ENCODE measurements at places on chromosomes 3 and 15. TPM values are rescaled to one million over a fixed set of nuclear protein-coding genes. Genes with fewer than 3 reads are reported as not detected.

The TUSC7 gene
- total RNA-seq: not detected

The USP8 gene
- total RNA-seq: 53.0 TPM

The ZCWPW2 gene
- 0.88 TPM for total RNA-seq

The TCF12 gene
- total RNA-seq: 82.2 TPM

The BNC1 gene
- total RNA-seq: 3.3 TPM

DNA sequence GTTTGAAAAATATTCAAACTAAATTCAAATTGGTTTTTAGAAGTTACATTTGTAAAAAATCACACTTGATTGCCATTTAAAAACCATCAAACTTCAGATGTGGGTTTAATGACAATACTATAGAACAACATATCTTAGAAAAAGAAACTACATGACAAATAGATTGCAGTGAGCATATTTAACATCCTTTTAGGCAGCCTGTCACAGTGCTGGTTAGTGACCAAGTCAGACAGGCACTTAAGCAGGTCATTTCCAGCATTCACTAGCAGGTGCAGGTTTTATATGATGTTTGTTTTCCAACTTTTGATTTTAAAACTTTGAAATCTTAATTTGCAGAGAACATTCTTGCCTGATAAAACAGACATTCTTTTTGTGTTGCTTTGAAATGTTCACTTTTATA lies 115.7 kb downstream of the MBNL1 start:
- no peak for DNase-seq

- DNase-seq: no peak
Measured at GRCh38 chr3:23518441-23518840, 287.3 kb upstream of the UBE2E1 start.

DNA sequence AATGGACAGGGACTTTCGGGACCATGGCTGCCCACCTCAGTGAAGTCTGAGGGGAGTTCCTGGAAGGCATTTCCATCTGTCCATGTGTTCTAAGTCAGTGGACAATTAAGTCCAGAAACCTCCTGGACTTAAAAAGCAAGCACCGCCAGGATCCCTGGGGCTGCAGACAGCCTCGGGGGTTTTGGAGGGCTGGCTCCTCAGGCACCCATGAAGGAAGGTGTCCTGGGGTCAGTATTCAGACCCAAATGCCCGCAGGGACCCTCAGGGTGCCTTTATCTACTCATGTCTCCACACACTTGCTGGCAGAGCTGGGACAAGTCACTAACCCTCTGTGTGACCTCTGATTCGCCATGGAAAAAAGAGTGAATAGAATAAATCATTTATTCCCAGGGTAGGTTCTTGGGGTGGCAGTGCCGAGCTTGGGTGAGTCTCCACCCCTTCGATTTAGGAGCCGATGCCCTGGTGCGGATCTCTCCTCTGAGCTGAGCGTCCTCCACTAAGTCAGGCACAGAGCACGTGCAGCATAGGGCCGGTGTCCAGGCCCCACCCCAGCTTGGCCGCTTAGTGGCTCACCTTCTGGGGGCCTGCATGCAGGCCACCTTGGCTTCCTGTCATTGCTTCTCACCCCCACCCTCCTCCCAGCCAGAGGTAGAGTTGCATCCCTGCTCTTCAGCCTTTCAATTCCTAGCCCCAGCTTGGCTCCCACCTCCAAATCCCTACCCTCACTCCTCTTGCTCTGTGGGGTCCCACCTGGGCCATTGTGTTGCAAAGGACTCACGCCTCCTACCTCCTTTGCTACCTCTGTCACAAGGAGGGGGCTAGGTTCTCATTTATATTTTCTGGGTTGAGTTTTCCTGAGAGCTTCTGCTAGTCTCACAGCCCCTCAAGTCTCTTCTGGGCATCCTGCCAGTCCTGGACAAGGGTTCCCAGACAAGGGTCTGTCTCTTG lies 19.9 kb downstream of the SLC6A6 start:
- DNase-seq: peak; percentile 62

GRCh38 chr3:1207904-1208303 lies 115.1 kb downstream of the CNTN6 start:
- DNase-seq: no peak

- peak; percentile 47 for DNase-seq
Measured at GRCh38 chr15:52349052-52349700, 53.6 kb upstream of the MYO5C start.

GRCh38 chr15:51312166-51313073 lies 26.0 kb downstream of the CYP19A1 start:
- DNase-seq: no peak

DNA sequence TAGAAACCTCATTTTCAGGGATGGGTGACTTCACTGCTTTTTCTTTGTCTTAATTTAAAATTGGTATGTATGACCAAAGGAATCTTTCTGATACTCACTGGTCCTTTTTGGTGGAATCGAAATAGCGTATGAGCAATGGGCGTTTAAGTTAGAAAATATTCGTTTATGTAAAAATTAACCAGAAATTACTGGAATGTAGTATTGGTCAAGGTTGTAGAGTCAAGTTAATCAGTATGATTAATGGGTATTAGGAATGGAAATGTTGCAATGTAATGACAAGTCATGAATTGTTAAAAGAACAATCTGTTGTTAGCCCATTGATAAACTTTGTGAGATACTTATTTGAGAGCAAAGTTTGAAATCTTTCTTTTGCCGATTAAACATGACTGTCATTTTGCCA lies 36.9 kb downstream of the AKAP13 start:
- DNase-seq: peak; percentile 67

DNA sequence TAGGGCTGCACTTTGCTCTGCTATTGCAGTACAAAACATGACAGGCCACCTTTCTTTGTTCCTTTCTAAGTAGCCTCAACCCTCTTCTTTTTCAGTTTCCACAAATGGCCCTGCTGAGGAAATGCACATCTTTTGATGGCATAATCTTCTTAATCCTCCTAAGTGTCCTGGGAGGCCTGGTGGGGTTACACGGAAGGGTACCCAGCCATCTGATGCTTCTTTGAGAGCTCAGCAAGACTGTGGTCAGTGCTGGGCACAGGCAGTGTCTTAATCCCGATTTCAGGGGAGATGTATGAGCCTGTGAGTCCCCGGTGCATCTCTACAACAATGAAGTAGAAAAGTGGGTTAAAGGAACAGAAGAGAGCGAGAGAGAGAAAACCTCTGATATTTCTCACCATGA lies 404.8 kb downstream of the GRM7 start:
- no peak for DNase-seq

- peak; percentile 93 for DNase-seq
Measured at GRCh38 chr15:43440721-43441281, 52.2 kb downstream of the TP53BP1 start.

DNA sequence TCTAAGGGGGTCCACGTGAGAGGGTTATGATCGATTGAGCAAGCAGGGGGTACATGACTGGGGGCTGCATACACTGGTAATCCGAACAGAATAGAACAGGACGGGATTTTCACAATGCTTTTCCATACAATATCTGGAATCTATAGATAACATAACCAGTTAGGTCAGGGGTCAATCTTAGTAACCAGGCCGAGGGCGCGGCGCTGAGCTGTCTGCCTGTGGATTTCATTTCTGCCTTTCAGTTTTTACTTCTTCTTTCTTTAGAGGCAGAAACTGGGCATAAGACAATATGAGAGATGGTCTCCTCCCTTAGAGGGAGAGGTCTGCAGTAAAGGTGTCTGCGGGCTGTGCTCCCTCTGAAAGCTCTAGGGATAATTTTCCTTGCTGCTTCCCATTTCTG lies 261.3 kb downstream of the XXYLT1 start:
- no peak for DNase-seq

- DNase-seq: no peak
Measured at GRCh38 chr3:100730524-100730923, 21.2 kb downstream of the TFG start.

DNA sequence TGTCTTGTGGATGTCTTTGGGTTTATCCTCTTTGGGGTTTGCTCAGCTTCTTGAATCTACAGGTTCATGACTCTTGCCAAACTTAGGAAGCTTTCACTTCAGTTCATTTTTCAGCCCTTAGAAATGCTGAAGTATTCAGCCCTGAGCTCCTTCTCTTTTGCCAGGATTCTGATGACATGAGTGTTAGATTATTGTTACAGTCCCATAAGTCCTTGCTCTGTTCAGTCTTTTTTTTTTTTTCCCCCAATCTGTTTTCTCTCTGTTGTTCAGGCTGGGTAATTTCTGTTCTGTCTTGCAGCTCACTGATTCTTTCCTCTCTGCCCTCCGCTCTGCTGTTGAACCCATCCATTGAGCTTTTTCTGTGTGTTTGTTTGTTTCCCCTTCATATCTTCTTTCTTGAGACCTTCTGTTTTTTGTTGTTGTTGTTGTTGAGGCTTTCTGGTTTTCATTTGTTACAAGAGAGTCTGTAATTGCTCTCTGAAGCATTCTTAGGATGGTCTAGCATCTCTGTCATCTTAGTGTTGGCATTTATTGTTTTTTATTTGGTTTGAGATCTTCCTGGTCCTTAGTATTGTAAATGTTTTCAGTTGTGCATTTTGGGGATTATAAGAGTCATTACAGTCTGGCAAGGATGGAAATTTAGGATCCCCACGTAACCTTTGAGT lies 18.4 kb downstream of the LRCH3 start:
- peak; percentile 77 for DNase-seq

DNA sequence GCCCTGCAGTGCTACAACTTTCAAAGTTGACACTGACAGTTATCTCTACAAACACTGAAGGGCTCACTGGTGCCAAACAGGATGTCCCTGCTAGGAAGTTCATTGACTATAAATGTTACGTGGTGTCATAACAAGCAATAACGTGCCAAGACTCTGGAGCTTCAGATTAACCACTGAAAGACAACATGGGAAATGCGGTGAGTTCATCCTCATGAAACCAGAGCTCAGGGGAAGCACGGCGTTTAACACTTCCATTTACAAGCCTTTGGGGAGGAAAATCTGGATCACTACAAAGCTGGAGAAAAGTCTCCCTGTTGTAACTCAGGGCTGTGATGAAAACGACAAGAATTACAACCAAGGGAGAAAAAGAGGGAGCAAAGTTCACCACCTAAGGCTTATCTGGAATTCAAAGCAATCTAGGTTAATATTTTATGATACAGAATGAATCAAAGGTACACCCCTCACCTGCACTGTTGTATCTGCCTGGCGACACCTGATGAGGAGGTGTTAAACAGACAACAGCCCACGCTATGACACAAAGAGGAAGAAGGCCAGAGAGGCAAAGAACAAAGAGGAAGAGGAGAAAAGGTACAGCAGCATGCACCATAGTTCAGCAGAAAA lies 27.0 kb downstream of the SHQ1 start:
- peak; percentile 25 for DNase-seq

DNA sequence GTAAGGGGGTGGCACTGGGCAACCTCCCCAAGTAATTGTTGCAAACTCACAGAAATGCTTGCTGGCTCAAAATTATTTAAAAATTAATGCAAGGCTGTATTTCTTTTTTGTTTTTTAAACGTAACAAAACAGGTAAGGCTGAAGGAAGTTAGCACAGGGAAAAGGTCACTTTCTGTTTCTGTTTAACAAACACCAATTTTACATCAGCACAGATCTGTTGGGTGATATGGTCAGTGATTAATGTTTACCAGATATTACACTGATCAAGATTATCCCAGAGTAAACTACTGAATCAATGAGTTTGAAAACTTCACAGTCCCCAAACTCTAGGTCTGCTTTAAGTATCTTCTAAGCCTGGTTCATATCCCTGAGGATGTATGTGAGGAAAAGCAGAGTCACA lies 558.0 kb downstream of the FOXP1 start:
- DNase-seq: no peak

GRCh38 chr15:70266412-70267121 lies 168.8 kb upstream of the TLE3 start:
- DNase-seq: peak; percentile 96

- no peak for DNase-seq
Measured at GRCh38 chr15:31019986-31020385, 28.6 kb upstream of the MTMR10 start.

Measured in osteoblast (primary cell).